ENCODE measurements at places on chromosomes 5 and 9.

GRCh38 chr5:36689225-36689624 is 82.8 kb downstream of the SLC1A3 start:
- no peak for DNase-seq

- DNase-seq: no peak
Observed at GRCh38 chr5:66242050-66242715, 98.1 kb downstream of the SREK1 start.

DNA sequence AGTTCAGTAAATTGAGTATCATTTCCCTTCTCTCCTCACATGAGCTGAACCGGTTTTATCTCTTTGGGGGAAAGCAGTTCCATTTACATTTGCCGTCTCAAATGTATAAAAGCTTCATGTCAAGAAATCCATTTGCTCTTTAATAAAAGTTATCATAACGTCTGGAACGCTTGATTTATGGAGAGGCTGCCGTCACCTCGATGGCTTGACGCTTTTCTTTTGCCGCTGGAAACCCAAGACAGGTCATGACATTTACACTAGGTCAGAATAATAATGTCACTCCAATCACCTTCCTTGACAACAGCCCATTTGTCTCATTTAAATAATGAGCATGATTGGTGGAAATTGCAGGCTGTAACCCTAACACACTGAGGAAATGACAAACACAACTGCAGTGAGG is 443.4 kb downstream of the IRX1 start:
- no peak for DNase-seq

- no peak for DNase-seq
Observed at GRCh38 chr5:78232163-78232562, 62.3 kb downstream of the AP3B1 start.

- no peak for DNase-seq
Observed at GRCh38 chr5:61850696-61851095, 455.3 kb upstream of the KIF2A start.

- no peak for DNase-seq
Observed at GRCh38 chr9:112884101-112884500, 6.6 kb downstream of the SLC46A2 start.

GRCh38 chr5:180155365-180155926 is 53.6 kb downstream of the RASGEF1C start:
- DNase-seq: no peak

- no peak for DNase-seq
Observed at GRCh38 chr5:35919191-35919590, 19.2 kb downstream of the CAPSL start.

- DNase-seq: no peak
Observed at GRCh38 chr9:127313042-127313560, 48.5 kb downstream of the GARNL3 start.

DNA sequence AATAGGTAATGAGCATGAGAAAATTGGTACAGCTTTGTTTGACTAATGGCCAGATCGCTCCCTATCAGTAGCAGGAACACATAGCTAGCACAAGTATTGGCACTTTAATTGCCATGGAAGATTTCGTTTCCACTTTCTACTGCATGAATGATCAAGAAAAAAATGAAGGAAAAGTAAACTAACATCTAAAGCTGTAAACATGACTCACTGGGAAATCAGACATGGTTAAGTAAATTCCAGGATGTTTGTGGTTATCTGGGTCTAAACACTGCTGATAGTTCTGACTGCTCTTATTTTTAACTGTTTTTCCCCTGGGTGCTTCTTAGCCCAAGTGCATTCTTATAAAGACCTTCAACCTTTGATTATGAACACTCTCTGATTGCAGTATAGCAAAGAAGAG is 388.9 kb downstream of the NR2F1-AS1 start:
- no peak for DNase-seq

GRCh38 chr9:93325307-93326035 is 126.0 kb upstream of the FAM120A start:
- DNase-seq: no peak

DNA sequence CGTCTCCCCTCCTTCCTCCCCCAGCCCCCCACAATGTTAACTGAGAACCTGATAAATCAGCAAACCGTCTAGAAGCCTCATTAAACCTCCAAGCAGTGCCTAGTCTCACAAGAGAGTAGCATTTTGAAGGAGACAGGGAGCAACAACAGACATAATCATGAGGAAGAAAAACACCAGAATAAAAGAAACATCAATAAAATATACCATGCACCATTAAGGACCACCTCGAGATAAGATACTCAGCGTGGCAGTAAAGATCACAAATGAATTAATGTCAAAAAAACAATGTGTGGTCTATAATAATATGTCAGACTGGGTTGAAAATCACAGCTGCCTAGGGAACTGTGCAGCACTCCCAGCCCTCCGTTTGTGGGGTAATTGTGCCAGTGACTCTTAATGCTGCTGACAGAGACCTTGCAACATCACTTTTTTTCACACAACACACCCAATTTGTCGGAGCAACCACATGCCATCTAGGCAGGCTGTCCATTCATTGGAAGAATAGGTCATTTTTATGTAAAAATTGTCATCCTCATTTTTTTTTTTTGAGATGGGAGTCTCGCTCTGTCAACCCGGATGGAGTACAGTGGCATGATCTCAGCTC is 450.8 kb upstream of the WWC1 start:
- no peak for DNase-seq

DNA sequence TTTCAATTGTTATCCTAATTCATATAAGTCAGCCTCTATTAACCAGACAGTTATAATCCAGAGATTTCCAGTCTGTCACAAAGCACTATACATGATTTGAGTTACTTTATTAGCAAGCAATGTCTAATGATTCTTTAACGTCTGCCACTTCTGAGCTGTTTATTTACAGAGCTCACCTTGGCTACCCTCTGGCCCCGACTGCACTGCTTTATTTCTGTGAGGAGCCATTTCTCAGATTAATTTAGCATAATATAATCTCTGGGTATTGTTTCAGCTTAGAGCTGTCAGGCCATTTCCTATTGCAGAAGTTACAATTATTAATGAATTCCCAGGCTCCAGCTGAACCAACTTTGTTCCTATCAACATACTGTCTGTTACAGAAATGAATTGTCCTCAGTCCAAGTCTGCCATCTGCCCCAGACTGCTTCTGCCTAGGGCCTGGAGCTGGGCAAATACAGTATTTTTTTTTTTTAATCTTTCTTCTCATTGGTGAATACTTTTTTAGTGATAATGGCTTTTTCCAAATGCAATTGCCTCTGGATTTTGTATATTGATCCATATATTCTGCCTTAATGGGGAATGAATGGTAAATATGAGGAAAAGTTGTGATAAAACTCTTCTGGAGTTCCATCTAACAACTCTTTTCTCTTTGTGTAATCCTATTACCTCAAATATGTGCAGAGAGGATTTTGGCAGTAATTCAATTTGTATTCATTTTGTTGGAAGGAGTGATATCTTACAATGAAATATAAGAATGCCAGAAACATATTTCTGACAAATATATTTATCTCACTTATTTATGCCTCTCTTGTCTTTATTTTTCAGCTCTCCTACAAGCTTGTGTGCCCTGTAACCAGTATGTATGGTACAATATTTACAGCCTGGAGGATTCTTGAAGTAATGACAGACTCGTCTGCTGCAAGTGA is 104.7 kb downstream of the FOCAD start:
- no peak for DNase-seq

DNA sequence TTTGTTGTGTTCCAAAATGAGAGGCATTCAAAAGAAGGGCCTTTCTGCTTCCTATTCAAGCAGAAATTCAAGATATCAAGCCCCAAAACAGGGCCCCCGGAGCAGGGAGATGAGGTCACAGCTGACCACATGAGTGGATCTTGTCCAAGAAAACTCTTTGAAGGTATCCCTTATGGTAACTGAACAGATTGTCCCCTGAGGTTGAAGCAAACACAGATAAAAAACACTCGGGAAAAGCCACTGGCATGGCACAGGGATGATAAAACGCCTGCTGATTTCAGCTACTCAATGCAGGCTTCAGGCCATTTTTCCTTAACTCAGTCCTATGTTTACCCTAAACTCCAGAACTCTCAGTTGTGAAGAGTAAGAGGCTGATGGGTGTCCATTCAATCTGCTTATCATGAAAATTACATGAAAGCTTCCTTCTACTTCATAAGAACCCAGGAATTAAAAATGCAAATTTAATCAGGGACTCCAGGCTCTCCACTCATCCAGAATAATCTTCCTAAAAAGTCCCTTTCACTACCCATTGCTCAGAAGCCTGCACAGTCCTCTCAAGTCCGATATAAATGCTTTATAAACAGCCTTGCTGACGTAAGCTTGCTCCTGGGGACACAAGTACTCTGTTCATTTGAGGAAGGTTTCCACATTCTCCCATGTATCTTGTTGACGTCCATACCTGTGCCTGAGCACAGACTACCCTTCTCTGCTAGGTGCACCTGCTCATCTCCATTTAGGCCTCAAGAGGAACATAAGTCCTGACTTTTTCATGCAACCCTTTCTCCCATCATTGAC is 35.9 kb upstream of the SLC1A3 start:
- no peak for DNase-seq

GRCh38 chr9:99565203-99565602 is 256.5 kb upstream of the NR4A3 start:
- DNase-seq: no peak

GRCh38 chr9:130480673-130481072 is 35.9 kb downstream of the ASS1 start:
- no peak for DNase-seq

GRCh38 chr9:95030920-95031642 is 286.4 kb downstream of the FANCC start:
- DNase-seq: no peak

DNA sequence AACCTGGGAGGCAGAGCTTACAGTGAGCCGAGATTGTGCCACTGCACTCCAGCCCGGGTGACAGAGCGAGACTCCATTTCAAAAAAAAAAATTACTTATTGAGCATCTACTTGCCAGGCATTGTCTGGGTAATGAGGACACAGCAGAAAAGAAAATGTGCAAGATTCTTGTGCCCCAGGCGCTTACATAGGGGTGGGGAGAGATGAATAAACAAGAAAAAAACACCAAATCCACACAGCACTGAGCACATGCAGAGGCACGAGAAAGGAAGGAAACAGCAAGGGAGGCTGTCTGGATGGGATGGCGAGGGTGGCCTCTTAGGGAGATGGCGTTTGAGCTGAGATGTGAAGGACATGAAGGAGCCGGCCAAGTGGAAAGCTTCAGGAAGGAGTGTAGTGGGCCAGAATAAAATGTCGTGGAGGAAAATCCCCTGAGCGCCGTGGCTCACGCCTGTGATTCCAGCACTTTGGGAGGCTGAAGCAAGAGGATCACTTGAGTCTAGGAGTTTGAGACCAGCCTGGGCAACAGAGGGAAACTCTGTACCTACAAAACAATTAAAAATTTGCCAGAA is 13.9 kb downstream of the DYNC2I2 start:
- DNase-seq: no peak

GRCh38 chr5:51987669-51988209 is 604.5 kb downstream of the ISL1 start:
- no peak for DNase-seq

DNA sequence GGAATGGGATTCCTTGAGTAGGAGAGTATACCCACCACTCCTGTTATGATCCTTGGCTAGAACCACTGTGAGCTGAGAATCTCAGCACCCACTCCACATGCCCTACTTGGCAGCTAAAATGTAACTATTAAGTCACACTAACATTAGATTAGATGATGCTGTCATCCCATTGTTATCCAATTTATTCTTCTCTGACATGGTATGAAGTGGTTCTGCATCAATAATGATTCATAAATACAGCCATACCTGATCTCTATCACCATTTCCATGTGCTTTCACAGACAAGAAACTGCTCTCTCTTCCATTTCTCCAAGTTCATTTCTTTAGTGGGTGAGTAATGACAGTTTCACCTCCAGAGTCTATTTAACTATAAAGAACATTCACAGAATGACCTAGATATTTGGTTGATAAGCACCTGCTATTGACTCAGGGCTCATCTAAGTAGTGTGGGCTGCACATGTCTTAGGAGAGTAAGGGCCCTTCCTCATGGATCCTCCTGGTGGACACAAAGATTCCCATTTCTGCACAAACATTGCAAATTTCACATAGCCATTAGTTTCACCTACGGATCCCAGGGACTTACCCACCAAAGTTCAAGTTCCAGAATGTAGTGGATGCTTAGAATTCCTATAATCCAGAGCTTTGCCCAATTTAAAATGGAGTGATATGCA is 187.9 kb downstream of the EBF1 start:
- no peak for DNase-seq

DNA sequence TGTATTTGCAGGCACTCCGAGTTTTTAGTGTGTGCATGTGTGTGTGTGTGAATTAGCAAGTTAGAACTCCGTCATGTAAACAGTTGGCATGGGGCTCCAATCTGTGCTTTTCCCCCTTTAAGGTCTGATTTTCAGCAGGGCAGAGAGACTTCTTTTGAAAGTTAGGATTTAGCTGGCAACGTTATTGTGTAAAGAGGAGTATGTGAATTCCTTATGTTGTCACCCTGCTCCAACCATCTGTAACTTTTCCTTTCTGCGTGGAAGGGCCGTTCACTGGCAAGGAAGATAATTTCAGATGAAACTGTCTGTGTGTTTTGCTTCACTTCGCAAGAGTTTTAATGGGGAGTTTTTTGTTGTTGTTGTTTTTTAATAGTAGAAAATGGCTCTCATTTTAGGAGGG is 332 bp downstream of the SGCD start:
- DNase-seq: no peak

DNA sequence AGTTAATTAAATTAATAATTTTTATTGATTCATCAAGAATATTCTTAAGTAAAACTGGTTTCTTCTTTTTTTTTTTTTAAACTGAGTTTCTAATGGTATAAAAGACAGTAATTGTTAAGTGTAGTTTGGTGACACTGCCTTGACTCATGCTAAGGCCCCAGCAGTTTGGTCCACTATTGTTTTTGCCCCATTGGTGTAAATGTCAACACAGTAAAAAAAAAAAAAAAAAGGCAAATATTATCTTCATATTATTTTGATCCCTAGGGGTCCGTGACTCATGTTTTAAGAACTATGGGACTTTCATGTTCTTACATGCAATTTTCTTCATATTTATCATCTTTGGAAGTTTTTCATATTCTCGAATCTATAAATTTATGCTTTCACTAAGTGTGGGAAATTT is 29.2 kb upstream of the JAK2 start:
- no peak for DNase-seq

DNA sequence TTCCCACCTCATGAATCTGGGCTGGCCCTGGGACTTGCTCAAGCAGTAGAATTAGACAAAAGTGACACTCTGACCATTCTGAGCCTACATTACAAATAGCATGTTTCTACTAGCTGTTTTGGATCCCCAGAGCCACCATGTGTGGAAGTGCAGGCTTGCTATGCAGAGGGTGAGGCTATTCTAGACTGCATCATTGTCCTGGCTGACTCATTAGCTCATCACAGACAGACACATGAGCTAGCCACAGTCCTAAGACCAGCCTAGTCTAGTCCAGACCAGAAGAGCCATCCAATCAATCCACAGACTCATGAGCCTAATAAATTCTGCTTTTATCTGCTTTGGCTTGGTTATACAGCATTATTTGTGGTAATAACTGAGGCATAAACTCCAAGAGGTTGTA is 351.9 kb downstream of the PRELID2 start:
- DNase-seq: no peak

- DNase-seq: no peak
Observed at GRCh38 chr9:89942643-89943042, 337.8 kb downstream of the GADD45G start.

GRCh38 chr9:90449213-90449925 is 193.3 kb downstream of the DIRAS2 start:
- no peak for DNase-seq

- no peak for DNase-seq
Observed at GRCh38 chr9:26673261-26673660, 219.3 kb downstream of the CAAP1 start.

GRCh38 chr9:122418016-122418415 is 47.2 kb downstream of the PTGS1 start:
- no peak for DNase-seq

GRCh38 chr5:9830184-9830583 is 200.0 kb upstream of the TAS2R1 start:
- DNase-seq: no peak

Data from left renal pelvis (tissue), 4 donors.